Thoracic aorta (tissue), 2 donors: ENCODE measurements at places on chromosomes 6 and 20.
A peak's percentile ranks its signal among the peaks of the same experiment; 100 is the strongest.

GRCh38 chr6:53790886-53791285, 3.9 kb upstream of the LRRC1 start:
- no peak for DNase-seq

- no peak for DNase-seq
Observed at GRCh38 chr20:20668639-20669038, 43.8 kb downstream of the RALGAPA2 start.

DNA sequence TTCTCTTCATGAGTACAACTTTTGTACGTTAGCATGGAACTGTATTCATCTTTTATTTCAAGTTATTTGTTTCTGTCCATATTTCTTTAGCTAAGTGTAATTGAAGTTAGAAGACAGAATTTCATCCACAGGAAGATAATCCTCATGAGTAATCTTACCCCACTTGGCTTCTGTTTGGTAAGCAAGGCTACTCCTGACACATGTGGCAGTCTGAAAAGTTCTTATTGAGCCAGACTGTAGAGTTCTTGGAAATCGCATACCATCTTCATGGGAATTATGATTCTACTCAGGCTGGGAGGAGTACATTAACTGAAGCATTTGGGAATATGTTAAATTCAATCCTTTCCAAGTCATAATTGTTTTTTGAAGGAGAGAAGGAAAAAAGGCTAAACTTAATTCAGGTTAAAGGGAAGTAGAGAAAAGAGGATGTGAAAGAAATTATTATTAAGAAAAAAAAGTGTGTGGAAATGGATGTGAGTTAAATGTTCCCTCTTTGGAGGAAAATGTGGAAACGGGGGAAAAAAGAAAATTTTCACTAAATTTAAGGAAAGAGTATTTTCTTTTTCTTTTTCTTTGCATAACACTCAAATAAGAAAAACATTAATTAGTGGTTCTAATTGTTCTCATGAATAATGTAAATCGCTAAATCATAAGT, 41.5 kb upstream of the TENT5A start:
- no peak for DNase-seq

DNA sequence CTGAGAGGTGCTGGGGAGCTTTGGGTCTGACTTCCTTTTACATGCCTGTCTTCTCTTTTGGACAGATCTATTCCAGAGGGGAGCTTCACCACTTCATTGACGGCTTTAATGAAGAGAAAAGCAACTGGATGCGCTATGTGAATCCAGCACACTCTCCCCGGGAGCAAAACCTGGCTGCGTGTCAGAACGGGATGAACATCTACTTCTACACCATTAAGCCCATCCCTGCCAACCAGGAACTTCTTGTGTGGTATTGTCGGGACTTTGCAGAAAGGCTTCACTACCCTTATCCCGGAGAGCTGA, 13.1 kb downstream of the PRDM1 start:
- no peak for DNase-seq

DNA sequence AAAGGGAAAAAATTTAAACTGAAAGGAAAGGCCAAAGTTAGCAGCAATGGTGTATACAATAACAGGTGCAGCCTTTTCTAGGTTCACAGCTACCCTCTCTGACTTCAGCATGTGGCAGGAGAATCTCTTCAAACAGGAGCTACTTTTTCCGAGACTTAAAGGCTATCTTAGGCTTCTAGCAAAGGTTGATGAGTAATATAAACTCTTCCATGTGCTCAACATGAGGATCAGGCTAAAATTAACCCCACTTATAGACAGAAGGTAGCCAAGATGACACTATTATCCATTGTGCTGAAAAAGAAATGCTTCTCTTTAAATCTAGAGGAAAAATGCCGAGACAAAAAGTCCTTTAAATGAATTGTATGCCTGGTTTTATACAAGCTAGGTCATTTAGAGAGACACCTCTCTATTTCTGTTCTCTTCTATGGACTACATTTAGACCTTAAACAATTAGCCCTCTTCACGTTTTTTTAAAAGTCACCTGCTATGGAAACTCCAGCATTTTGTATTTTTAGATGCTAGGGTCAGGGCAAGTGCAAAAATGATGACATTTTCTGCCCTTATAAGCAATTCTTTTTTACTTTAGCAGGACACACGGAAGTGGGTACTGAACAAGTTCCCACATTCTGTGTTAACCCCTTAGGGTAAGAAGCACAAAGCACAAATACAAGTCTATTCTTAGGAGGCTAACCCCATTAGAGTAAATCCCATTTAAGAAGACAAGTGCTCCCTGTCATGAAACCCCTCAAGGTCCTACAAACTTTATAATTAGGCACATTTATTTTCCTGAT, 216.8 kb upstream of the CITED2 start:
- DNase-seq, result no peak

DNA sequence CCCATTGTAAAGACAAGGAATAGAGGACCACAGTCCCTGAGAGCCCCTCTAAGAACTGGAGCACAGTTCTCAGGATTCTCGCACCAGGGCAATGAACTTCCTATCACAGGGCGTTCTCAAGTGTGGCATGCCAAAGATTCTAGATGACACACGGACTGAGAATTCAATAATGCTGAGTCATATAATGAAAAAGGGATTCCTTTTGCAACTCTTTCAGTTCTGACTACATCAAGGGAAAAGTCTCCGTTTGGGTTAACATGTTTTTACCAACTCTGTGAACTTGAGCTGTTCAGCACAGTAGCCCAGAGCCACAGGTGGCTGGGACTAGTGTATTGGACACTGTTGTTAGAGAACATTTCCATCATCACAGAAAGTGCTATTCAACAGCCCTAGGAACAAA, 3.4 kb downstream of the MED20 start:
- no peak for DNase-seq

- peak; percentile 45 for DNase-seq
Observed at GRCh38 chr20:44384423-44385027, 29.0 kb downstream of the HNF4A start.

GRCh38 chr20:40568200-40568599, 120.8 kb downstream of the MAFB start:
- no peak for DNase-seq

GRCh38 chr6:90286884-90287488, 9.7 kb downstream of the BACH2 start:
- DNase-seq, result no peak

GRCh38 chr6:113586413-113587077, 270.6 kb upstream of the MARCKS start:
- no peak for DNase-seq

- no peak for DNase-seq
Observed at GRCh38 chr20:1943275-1944002, 48.2 kb downstream of the SIRPA start.

DNA sequence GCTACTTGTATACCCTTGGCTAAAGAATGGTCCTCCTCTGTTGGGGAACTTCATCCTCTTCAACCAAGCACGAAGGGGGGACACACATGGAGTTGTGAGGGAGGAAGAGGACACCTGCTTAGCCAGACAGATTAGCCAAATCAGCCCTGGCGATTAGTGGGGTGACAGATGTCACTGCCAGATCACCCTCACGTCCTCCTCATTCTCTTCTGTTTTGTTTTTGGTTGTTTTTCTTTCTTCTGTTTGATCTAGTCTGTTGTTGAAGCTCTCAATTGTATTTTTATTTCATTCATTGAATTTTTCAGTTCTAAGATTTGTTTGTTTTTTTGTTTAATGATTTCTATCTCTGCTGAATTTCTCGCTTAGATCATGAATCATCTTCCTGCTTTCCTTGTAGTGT, 27.5 kb upstream of the NKX2-4 start:
- DNase-seq, result no peak

GRCh38 chr6:14448246-14448645, 330.7 kb downstream of the CD83 start:
- DNase-seq, result no peak

GRCh38 chr20:57879779-57880570, 170.2 kb upstream of the PMEPA1 start:
- DNase-seq, result no peak

- no peak for DNase-seq
Observed at GRCh38 chr20:59300333-59301081, at the start of gene EDN3. TSS of gene EDN3 (plus strand) at chr20:59300611. CDS start at chr20:59300813, 202 bp downstream.
